ENCODE measurements at places on chromosomes 5 and 9.

DNA sequence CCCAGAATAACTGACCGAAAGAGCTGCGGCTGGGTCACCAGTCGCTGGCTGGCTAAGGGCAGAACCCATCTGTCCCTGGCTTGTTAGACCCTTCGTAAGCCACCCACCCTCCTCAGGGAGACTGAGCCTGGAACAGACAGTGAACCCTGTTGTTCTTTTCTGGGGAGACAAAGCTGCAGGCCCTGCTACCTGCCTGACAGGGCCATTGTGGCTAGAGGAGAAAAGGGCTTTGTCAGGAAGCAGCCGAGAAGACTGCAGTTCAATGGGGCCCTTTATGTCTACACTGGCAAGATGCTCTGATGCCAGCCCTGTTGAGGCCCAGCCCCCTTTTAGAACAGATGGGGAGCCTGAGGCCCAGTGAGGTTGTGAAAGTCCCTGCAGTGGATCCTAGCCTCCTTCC lies 3.7 kb upstream of the NIPAL4 start:
- no peak for DNase-seq

DNA sequence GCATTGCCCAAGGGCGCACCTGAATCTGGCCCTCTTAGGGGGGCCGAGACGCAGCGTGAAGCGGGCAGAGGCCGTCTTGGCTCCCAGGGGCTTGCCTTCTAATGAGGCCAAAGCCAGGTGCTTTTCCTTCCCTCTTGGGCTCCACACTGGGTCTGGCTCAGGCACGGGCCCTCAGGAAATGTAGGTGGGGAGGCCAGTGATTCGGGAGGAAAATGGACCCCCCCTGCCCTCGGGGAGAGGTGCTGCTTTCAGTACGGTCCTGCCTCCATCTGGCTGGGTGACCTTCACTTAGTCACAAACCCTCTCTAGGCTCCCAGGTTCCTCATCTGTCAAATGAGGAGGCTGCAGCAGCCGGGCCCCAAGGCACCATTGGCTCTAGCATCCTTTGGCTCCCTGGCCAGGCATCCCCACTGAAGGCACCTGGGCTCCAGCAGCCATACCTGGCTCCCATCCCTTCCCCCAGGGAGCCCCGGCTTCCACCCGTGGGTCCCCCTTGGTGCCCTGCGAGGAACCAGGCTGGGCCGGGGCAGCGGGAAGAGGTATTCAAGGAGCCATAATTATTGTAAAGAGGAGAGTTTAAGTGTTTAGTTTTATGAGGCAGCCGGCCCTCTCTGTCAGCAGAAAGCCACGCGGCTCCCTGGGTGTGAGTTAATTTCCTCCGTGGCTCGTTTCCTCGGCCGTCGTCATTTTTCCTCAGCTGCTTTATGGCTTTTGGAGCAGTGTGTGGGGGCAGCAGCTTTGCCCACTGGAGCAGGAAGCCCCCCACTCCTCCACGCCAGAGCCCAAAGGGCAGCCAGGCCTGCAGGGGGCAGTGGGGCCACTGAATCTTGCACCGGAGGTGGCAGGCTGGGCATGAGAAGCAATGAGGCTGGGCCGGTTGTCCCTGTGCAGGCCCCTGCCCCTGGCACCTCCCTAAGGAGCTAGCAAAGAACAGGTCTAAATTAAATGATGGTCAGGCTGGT lies 24.9 kb upstream of the UNC5A start:
- DNase-seq = no peak

GRCh38 chr5:55564721-55565120 lies 30.0 kb upstream of the PLPP1 start:
- DNase-seq = no peak

GRCh38 chr9:90961375-90961774 lies 159.8 kb downstream of the SYK start:
- peak; percentile 25 for DNase-seq

GRCh38 chr5:165231821-165232508 lies 1726.5 kb downstream of the MAT2B start:
- DNase-seq = no peak

GRCh38 chr5:52988335-52989024 lies 672 bp upstream of the ITGA2 start:
- DNase-seq = no peak

DNA sequence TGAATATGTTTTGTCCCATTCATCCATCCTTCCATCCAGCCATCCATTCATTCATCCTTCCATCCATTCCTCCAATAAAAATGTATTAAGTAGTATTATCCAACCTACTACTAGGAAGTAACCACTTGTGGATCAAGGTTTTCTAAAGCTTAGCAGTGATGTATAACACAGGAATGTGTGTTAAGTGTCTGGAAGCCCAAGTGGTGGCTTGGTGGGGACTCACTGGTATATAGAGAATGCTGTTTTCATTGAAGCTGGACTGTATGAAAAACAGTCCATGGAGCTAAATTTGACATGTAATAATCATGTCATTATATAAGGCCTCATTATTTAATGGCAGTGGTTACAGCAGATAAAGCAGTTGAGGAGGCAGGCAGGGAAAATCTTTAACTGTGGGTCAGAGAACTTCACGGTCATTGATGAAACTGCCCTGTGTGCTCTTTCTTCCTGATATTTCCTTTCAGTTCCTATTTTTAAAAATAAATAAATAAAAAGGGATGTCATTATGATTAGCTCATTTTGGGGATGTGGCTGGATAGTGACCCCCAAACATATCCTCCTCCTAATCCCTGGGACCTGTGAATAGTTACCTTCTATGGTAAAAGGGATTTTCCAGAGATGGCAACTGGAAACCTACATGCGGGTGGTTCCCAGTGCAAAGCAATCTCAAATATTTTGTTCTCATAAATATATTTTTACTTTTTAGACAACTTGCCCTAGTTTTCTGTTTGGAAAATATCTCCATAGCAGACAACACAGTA lies 82.3 kb downstream of the DAPK1 start:
- DNase-seq = no peak

GRCh38 chr9:111937301-111937700 lies 40.7 kb downstream of the UGCG start:
- DNase-seq = no peak

DNA sequence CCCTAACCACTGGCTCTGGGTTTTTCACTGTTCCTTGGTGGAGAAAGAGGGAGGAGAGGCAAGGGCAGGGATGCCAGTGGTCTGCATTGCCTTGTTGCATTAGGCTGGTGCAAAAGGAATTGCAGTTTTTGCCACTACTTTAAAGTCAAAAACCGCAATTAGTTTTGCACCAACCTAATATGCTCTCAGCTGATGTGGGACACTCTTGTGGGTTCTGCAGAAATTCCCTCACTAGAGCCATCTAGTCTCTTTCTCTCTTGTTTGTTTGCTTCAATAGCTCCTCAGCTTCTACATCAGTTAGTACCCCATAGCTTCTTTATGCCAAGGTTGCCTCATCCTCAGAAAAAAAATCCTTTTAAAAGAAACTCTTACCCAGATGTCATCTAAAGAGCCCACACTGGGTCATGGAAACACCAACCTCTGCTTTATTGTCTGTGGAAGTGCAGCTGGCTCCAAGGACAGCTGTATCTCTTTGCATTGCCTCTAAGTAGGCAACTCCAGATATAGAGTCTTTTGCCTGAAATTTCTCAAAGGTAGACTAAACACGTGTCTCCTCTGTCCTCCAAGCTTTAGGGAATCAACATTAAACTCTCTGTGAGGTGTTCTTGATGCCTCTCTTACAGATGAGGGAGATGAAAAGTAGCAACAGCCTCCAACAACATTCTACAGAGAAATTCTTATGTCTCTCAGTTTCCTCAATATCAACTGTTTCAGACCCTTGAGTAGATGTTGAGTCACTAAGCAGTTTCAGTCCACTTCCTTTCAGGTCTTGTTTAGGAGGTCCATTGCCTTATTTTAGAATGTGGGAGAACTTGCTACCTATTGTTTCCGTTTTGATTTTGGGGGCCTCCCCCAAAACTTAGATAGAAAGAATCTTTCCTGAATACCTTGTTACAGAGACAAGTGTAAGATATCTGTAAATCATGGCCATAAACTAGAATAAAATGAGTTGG lies 84.9 kb upstream of the MEF2C start:
- DNase-seq = no peak

- DNase-seq = peak; percentile 21
These were observed 700.3 kb downstream of the PTPRD start for GRCh38 chr9:9912459-9912858.
